ENCODE measurements at places on chromosomes 4 and X.

- H3K36me3 ChIP-seq = no peaks in the 10 kb centered on the region
- no peak for DNase-seq
- no peak overlapping the region for H3K4me3 ChIP-seq
- no peaks in the 10 kb centered on the region for H3K27me3 ChIP-seq
Measured at GRCh38 chr4:111921714-111922113, 223.5 kb upstream of the FAM241A start.

DNA sequence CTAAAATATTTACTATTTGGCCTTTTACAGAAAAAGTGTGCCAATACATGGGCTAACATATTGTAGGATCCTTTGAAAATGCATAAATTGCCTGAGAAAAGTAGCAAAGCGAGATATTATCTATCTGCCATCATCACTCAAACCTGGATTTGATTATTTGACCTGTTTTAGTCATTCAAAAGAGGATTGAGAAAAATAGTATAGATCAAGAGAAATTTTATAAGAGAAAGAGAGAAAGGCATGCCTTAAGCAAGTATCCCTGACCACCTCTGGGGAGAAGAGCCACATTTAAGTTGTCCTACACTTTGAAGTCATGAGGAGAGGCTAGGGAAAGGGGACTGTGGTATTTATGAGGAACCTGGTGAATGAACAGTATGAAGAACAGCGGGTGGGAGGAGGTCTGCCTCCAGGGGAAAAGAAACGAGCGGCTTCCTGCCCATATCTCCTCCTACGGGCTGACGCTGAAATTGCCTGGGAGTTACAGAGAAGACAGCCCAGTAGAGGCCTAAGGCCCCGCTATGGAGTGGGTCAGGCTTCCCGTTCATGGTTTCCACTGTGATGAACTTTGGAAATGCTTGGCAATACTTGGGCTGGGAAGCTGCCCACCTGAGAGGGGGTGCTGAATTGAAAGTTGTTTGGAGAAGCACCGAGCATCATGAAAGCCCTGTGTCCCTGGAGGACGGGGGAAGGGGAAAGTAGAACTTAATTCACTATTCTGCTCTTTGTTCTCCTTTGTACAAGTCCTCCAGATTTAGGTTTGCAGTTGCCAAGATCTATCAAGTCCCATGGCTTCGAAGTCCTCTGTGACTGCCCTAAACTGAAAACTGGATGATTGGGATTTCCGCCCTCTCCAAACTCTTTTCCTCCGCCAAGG lies 106.9 kb upstream of the ACSL4 start:
- peak overlapping the region; percentile 21 for H3K4me3 ChIP-seq
- peaks cover 32% of the 10 kb centered on the region for H3K4me1 ChIP-seq
- H3K27ac ChIP-seq = peak overlapping the region; percentile 22
- H3K27me3 ChIP-seq = no peaks in the 10 kb centered on the region
- H3K36me3 ChIP-seq = no peaks in the 10 kb centered on the region

- peaks cover 18% of the 10 kb centered on the region for H3K36me3 ChIP-seq
- no peaks in the 10 kb centered on the region for H3K27me3 ChIP-seq
- H3K4me3 ChIP-seq = no peak overlapping the region
- H3K4me1 ChIP-seq = no peaks in the 10 kb centered on the region
Measured at GRCh38 chrX:19540076-19540475, 24.8 kb upstream of the MAP3K15 start.

DNA sequence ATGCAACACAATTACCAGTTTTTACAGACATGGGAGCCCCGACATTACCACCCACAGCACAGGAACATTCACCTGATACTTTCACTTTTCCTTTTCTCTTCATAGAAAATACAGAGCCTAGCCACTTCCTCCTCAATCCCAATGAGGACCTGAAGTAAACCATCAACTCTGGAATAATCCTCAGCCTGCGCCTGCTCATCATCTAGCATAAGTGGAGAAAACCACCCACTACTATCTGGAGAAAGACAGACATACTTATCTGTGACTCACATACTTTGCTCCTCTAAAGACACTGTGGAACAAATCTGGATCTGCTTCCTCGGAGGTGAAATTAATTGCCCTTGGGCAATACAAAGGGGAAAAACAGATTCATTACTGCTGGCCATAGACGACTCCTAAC lies 47.8 kb downstream of the ZCCHC13 start:
- H3K27ac ChIP-seq = no peak overlapping the region
- no peaks in the 10 kb centered on the region for H3K27me3 ChIP-seq
- H3K4me1 ChIP-seq = no peaks in the 10 kb centered on the region
- no peak overlapping the region for H3K4me3 ChIP-seq
- peak; percentile 34 for DNase-seq

- no peak for DNase-seq
- H3K36me3 ChIP-seq = no peaks in the 10 kb centered on the region
- H3K27ac ChIP-seq = no peak overlapping the region
- H3K4me1 ChIP-seq = no peaks in the 10 kb centered on the region
Measured at GRCh38 chrX:18548996-18549395, 122.9 kb downstream of the RS1 start.

DNA sequence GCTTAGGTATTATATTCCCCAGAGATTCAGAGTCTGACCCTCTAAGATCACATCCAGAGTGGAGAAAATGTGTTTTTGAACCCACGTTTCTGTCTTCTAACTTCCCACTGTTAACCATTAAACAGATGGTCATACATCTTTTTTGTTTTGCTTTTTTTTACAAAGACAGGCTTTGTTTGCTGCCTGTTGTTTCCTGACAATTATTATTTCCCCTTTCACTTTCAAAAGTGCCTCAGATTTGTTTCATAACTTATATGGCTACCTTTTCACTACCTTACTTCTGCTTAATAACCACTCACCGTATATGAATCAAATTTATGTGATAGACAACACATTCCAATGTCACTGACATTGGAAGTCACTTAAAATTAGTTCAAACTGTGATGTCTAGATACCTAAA lies 142.2 kb downstream of the HS3ST1 start:
- H3K27ac ChIP-seq = no peak overlapping the region
- H3K36me3 ChIP-seq = no peaks in the 10 kb centered on the region
- H3K4me3 ChIP-seq = no peak overlapping the region
- no peaks in the 10 kb centered on the region for H3K27me3 ChIP-seq
